NCI-H1694 (cell line): ENCODE measurements at places on chromosomes 16 and 17.

DNA sequence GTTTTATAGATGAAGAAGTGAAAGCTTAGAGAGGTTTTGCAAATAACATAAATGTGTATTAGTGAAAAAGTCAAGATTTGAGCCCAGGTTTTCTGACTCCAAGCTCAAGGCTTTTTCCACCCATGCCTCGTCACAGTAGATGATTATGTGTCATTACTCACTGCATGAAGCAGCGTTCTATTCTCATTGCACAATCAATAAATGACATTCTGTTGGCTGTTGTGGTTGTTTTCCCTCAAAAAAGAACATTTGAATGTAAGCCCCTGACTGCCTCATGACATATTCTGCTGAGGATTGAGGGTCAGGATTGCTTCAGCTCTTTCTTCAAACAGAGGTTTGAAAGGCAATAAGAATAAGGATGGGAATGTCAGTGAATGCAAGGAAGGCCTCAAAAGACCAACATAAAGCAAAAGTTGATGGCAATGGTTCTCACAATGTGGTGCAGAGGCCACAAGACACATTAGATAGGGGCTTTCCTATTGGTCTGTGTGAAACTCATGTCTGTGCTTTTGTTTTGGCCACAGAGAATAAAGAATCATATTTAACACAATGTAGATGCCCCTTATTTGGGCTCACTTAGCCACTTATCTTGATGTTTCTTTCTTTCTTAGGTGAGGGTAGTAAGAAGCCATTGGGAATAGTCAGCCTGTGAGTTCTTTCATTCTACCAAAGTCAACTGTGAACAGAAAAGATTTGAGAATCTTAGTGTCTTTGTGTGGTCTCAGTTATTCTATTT is 5.4 kb upstream of the MMD start:
- DNase-seq, result no peak

DNA sequence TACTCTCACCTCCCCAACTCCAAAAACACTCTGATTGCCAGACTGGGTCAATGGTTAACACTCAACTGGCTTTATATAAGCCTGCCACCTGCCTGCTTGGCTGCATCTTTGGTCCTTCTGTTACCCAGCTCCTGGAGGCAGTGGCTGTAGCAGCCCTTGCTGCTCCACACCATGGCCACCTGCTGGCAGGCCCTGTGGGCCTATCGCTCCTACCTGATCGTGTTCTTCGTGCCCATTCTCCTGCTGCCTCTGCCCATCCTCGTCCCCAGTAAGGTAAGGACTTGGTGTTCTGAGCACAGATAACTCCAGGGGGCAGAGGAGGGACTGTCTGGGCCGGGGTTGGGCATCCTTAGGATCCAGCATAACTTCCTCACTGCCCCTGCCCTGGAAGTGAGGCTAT is at the start of gene SLC13A2:
Gene SLC13A2 (plus strand): TSS at position 103 of the 400 bp plus-strand sequence. CDS start 69 bp downstream, at position 172.
- DNase-seq, result no peak

DNA sequence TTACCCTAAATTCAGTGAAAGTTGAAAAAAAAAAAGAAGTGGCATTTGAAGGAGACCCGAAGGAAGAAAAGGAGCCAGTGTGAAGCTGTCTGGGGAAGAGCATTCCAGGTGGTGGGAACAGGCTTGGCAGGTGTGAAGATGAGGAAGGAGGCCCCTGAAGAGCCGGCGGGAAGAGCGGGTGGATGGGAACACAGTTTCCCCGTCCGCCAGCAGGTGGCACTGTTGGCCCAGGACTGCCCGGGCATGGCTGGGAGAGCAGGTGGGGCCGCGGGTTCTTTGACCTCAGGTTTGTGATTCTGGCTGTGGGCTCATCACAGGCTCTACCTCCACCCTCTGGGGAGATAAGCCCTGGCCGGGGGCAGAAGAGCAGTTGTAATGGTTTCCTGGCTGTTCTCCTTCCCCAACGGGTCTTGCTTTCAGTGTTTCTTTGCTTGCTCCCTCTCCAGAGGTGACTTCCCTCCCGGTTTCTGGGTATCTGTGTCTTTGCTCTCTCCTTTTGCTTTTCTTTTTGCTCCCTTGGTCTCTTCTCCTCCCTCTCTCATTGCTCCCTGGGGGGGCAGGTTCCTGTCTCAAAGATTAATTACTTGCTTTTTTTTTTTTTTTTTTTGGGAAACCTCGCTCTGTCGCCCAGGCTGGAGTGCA is 32.3 kb downstream of the RAP1GAP2 start:
- peak; percentile 76 for DNase-seq

DNA sequence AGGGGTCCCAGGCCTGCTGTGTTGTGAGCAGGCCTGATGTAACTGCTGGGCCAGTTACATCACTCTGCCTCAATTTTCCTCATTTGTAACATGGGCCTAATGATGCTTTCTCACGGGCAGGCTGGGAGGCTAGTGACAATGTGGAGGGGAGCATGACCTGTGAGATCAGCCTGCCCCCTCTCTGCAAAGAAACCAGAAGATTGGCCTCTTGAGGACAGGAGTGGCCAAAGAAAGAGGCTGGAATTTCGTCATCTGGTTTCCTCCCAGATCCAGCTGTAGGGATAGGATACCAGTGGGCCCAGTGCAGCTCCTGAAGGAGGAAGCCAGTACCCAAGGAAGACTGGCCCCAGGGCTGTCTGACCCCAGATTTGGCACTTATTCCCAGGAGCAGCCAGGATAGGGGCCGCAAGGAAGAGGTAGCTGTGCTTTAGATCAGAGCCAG is 615 bp upstream of the SREBF1 start:
- DNase-seq, result no peak

DNA sequence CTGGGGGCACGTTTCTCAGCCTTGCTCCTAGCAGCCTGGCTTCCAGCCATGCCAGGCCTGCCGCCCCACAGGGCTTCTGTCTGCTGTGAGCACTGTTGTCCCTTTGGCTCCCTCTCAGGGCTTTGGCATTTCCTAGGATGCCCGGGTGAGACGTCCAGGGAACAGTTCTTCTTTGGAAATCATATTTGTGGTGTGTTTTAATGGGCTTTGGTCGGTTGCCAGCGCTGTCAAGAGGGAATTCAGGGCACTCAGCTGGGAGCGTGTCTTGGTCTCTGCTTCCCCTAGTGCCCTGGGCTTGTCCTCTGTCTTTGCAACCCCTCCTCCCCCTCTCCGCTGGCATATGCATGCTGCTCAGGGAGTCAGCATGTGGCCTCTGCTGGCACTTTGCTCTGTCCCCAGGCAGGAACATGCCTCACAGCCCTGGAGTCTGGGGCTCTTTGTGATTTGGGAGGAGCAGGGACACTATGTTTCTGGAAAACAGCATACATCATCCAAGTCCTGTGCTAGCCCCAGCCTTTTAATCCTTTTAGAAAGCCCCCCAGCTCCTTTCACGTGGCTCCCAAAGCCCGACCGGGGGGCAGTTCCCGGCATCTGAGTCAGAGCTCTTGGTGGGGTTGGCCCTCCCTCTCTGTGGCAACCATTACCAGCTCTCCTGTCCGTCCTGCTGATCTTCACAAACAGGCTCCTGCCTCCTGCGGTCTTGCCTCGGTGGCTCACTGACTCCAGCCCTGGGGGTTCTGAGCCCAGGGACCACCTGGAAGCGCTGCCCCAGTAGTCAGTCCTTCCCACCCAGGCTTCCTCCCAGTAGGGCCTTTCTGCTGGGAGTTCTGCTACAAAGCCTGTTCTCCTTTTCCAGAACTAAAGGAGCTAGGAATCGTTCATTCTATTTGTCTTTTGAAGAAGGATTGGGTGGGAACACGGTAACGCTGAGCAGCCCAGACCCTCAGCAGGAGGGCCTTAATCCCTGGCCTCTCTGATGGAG is 26.7 kb downstream of the SAP30BP start:
- peak; percentile 62 for DNase-seq

- no peak for DNase-seq
Measured at GRCh38 chr16:49399594-49400364, 26.2 kb downstream of the C16orf78 start.

DNA sequence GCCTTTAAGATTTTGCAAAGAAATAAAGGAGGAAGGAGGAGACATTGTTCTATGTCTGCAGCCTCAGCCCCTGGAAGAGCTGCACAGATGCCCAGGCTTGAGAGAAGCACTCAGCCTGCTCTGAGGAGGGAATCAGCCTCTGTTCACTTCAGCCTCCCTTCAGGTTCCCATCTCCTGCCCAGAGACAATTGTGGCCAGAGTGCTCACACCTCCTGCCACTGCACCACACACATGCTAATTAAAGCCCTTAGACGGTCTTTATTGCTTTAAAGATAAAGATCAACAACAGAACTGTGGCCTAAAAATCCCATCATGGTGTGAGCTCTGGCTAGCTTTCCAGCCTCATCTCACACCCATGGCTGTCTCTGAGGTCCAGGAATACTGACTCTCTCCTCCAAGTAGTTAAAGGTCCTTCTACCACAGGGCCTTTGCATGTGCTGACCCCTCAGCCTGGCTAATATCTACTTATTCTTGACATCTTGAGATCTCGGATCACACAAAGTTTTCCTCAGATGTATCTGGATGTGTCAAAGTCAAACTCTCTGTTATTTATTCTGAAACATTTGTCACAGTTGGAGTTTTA is 33.8 kb downstream of the CHD9NB start:
- no peak for DNase-seq

DNA sequence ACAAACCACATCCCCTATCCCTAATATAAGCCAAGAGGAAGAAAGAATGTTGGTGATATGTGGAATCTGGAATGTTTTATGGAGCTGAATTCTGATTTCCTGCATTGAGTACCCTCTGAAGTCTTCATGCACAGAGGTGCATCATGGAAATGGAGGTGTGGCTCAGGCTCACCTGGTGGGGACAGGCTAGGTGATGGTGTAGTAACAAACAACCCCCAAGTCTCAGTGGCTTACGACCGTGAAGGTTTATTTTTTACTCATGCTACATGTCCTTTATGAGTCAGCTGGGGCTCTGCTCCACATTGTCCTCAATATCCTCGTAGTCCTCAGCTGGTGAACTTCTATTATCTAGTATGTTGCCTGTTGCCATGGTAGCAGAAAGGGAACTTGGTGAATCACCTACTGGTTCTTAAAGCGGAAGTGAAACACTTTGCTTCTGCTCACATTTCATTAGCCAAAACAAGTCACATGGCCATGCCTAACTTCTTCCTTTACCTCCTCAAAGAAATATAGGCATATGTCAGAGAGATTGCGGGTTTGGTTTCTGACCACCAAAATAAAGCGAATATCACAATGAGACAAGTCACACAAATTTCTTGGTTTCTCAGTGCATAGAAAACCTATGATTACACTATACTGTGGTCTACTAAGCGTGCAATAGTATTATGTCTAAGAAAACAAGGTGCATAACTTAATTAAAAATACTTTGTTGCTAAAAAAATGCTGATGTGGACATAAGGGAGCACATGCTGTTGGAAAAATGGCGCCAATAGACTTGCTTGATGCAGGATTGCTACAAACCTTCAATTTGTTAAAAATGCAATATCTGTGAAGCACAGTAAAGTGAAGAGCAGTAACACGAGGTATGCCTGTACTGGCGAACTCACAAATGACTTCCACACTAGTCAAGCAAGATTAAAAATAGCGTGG is at the start of gene PMFBP1:
Gene PMFBP1 (minus strand): TSS at position 51 of the 930 bp plus-strand sequence. CDS start 947 bp downstream, outside the sequence.
- no peak for DNase-seq

DNA sequence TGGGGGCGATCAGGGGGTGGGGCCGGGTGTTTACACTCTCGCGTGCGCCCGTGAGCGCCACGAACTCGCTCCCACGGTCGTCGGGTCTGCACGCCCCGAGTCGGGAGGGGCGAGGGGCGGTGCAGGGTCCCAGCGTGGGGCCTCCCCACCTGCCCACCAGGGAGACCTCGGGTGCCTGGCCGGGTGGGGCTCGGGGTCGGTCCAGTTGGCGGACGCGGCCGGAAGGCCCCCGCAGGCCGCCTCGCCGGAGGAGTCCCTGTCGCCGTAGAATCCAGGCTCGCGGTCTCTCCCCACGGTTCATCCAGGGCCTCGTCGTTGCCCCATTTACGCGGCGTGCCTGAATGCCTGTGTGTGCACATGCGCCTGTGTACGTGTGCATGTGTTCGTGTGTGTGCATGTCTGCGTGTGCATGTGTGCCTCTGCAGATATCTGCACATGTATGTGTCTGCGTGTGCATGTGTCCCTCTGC is 510 bp upstream of the RAB40B start:
- DNase-seq, result no peak

DNA sequence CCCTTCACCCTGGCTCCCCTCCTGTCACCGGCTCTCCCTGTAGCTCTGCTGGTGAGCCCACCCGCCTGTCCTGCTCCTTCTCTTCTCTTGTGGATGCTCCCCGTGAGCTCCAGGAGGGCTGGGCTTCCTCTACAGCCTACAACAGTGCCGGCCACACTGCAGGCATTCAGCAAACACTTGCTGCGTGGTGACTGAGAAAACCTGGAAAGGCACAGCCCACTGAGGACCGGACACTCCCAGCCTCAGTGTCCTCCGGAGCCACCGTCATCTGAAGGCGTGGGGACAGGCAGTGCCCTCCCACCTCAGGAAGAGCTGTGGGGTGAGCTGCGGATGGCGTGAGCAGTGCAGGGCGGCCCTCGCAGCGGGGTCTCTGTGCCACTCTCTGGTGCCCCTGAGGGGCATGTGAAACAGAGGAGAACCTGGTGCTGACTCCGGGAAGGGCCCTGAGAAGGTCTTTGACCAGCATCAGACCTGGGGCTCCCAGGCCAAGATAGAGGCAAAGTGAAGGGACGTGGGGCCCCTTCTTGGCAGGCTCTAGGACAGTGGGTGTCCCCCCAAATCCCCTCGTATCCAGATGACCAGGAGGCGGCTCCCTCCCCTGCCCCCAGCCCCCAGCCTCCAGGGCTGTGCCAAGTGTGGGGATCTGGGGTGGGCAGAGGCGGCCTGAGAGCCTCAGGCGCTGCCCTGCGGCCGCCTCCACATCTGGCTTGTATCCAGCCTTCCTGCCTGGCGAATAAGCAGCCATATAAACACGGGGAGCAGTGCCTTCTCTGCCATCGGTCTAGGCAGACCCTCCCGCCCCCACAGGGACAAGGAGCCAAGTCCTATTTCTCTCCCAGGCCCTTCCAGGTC is 44.0 kb upstream of the PABPN1L start:
- DNase-seq, result no peak

DNA sequence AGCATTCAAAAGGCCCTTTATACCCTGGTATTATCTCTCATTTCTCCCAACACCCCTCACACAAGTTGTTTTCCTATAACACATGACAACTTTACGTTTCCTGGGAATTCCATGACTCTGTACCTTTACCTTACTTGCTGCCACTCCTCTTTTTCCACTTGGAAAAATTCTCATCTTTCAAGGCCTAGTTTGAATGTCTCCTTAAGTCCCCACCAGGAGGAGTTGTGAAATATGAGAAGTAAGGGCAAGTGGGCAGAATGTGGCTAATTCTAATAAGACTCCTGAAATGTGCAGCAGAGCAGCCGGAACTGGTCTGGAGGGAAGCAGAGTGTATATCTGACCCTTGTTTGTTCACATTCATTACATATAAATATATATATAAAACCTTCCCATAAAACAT is 39.7 kb downstream of the BRCA1 start:
- DNase-seq, result no peak

- no peak for DNase-seq
Measured at GRCh38 chr16:87006789-87007745, 310.1 kb downstream of the C16orf95 start.

- DNase-seq, result no peak
Measured at GRCh38 chr17:46143827-46144236, 49.4 kb downstream of the KANSL1 start.
